Spinal cord (tissue), 10 donors: ENCODE measurements at places on chromosomes 1 and 21. TPM values are rescaled to one million over a fixed set of nuclear protein-coding genes. Genes with fewer than 3 reads are reported as not detected.
A peak's percentile ranks its signal among the peaks of the same experiment; 100 is the strongest.

GRCh38 chr1:109368464-109368863 is 29.3 kb downstream of the SORT1 start:
- peaks cover 3% of the 10 kb centered on the region for H3K4me1 ChIP-seq
- no peak overlapping the region for H3K27ac ChIP-seq
- no peak overlapping the region for H3K4me3 ChIP-seq
- peaks cover 9% of the 10 kb centered on the region for H3K36me3 ChIP-seq
- no peak for DNase-seq
- H3K27me3 ChIP-seq = no peaks in the 10 kb centered on the region

- no peaks in the 10 kb centered on the region for H3K27me3 ChIP-seq
- H3K4me1 ChIP-seq = peaks cover 8% of the 10 kb centered on the region
- H3K4me3 ChIP-seq = no peak overlapping the region
- DNase-seq = no peak
These were observed 26.1 kb upstream of the ZNF496 start for GRCh38 chr1:247357781-247358211.

GRCh38 chr21:35896060-35896459 is 164.3 kb downstream of the SETD4 start:
- H3K36me3 ChIP-seq = no peaks in the 10 kb centered on the region
- no peaks in the 10 kb centered on the region for H3K27me3 ChIP-seq
- H3K4me1 ChIP-seq = no peaks in the 10 kb centered on the region

- H3K36me3 ChIP-seq = no peaks in the 10 kb centered on the region
- no peak for DNase-seq
- no peak overlapping the region for H3K27ac ChIP-seq
- H3K4me1 ChIP-seq = peaks cover 3% of the 10 kb centered on the region
- peaks cover 5% of the 10 kb centered on the region for H3K27me3 ChIP-seq
These were observed 55.2 kb upstream of the C1orf174 start for GRCh38 chr1:3955196-3955772.

GRCh38 chr1:19010995-19011844 is 54.7 kb upstream of the IFFO2 start:
- H3K4me3 ChIP-seq = no peak overlapping the region
- no peak overlapping the region for H3K27ac ChIP-seq
- no peaks in the 10 kb centered on the region for H3K27me3 ChIP-seq
- no peaks in the 10 kb centered on the region for H3K36me3 ChIP-seq
- no peak for DNase-seq

Gene DYNLT5
- polyA plus RNA-seq = 29.7 TPM

GRCh38 chr1:248841702-248842395 is 3.8 kb downstream of the ZNF672 start:
- DNase-seq = peak; percentile 38
- H3K27ac ChIP-seq = no peak overlapping the region
- peaks cover 33% of the 10 kb centered on the region for H3K36me3 ChIP-seq
- H3K4me1 ChIP-seq = peaks cover 27% of the 10 kb centered on the region
- H3K27me3 ChIP-seq = no peaks in the 10 kb centered on the region
- H3K4me3 ChIP-seq = no peak overlapping the region

GRCh38 chr1:81617308-81617967 is 183.3 kb upstream of the ADGRL2 start:
- no peaks in the 10 kb centered on the region for H3K27me3 ChIP-seq
- DNase-seq = no peak
- H3K4me3 ChIP-seq = no peak overlapping the region
- H3K4me1 ChIP-seq = no peaks in the 10 kb centered on the region

Gene FCAMR
- polyA plus RNA-seq = not detected

DNA sequence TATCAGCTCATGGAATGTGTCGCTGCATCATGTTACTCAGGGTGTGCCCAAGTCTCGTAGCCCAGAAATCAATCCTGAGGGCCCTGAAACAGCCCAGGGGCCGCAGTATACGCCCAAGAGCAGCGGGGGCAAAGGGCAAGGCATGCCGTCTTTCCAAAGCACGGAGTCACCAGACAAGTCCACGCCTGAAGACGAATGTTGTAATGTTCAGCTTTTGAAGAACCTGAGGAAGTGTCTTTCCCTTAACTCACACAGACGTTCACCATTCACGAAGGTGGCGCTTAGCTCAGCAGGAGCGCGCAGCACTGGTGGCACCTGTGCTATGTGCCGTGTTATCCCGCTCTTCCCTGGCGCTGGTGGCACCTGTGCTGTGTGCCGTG is 18.8 kb upstream of the PWP2 start:
- no peaks in the 10 kb centered on the region for H3K27me3 ChIP-seq
- no peak overlapping the region for H3K4me3 ChIP-seq
- no peak for DNase-seq
- peaks cover 86% of the 10 kb centered on the region for H3K36me3 ChIP-seq

Gene PAQR6
- polyA plus RNA-seq = 206 TPM

DNA sequence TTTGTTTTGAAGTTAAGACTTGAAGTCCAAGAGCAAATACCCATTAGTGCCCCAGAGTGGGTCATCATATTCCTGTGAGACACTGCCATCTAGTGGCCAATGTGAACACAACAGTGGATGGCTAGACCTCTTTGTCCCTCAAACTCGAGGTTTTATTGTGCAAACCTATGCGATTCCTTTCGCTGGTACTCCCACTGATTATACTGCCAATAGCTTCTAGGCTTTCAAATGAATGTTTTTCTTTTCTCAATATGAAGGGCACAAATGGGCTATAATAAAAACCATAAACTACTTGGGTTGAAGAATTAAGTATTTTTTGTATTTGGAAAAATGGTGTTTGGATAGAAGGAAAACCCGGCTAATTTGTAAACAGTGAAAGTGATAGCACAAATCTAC is 100.4 kb upstream of the ZNF281 start:
- H3K27me3 ChIP-seq = peaks cover 3% of the 10 kb centered on the region
- DNase-seq = peak; percentile 73
- H3K27ac ChIP-seq = no peak overlapping the region
- H3K36me3 ChIP-seq = no peaks in the 10 kb centered on the region

Gene SIK1
- polyA plus RNA-seq = 7.6 TPM

DNA sequence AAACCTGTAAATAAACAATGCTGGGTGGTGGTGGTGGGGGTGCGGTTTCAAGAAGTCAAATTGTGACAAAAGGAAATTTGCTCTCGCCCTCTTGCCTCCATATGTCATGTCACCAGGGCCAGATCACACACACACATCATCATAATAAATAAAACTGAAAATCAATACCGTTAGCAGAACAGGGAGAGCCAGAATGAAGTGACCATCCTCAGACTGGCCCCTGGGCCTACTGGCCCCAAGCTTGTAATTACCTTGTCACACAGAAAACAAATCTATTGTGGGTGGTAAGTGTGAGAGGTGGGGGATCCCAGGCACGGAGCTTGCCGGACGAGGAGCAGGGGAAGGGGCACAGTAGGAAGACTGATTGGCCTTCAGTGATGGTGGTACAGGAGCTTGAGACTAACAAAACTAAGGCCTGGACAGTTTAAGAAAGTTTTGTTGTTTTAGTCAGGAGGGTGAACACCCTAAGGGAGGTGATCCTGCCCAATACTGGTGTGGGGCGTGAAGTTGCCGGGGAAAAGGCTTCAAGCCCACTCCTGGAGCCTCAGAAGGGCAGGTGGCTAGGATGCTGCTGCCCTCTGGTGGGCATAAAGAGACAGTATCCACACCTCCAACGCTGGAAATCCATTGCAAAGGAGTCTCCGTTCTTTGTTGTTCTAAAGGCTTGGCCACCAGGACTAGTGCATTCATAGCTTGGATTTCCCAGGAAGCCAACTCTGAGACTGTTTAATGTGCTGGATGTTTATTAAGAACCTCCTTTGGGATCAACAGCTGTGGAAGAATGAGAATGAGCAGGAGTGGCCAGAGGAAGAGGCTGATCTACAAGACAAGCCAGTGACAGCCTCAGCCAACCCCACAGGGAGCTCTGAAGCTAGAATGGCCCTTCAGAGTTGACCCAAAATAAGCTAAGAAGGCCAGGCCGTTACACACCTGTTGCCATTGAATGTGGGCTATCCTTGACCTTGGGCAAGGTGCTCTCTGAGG is 8.1 kb upstream of the C1orf216 start:
- H3K4me1 ChIP-seq = peaks cover 21% of the 10 kb centered on the region
- H3K36me3 ChIP-seq = no peaks in the 10 kb centered on the region
- no peaks in the 10 kb centered on the region for H3K27me3 ChIP-seq
- peak; percentile 57 for DNase-seq

GRCh38 chr1:200233393-200233792 is 176.4 kb downstream of the ZNF281 start:
- no peak for DNase-seq
- H3K4me1 ChIP-seq = no peaks in the 10 kb centered on the region
- peaks cover 2% of the 10 kb centered on the region for H3K27me3 ChIP-seq

GRCh38 chr1:36135796-36136195 is 10.8 kb upstream of the COL8A2 start:
- peaks cover 19% of the 10 kb centered on the region for H3K4me1 ChIP-seq
- H3K27ac ChIP-seq = no peak overlapping the region
- no peak for DNase-seq

DNA sequence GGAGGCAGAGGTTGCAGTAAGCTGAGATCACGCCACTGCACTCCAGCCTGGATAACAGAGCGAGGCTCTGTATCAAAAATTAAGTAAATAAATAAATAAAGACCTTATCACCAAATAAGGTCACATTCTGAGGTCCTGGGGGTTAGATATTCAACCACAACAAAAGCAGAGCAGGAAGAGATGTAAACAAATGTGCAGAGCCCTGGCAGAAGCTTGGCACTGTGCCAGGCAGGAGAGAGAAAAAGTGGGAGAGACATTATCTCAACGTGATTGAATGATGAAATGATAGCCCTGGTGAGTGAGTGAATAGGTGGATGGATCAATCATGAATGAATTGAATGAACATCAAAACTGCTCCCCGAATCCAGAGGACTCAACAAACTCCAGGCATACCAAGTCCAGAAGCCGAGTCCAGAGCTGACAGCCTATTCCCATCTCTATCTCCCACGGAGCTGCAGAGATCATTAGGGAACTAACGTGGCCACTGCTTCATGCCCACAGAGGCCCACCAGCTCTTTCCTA is 150.7 kb downstream of the TOMM20 start:
- no peaks in the 10 kb centered on the region for H3K27me3 ChIP-seq
- H3K4me3 ChIP-seq = no peak overlapping the region
- peak overlapping the region; percentile 55 for H3K27ac ChIP-seq
- peaks cover 29% of the 10 kb centered on the region for H3K4me1 ChIP-seq

DNA sequence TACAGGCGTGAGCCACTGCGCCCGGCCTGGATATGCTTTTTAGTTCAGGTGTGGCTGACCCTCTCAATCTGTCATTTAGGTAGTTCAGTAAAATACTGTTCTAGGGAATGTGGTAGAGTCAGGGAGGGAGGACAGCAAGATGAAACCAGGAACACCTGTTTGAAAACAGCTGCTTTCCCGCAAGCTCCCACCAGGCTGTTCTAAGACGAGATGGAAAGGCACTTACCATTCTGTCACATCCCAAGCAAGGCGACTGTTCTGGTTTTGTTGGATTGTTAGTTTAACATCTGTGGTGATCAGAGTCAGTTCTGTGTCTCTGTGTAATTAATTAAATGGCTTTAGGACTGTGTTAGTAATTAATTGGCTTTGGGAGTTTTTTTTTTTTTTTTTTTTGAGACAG is 2.9 kb downstream of the CHAF1B start:
- H3K27ac ChIP-seq = no peak overlapping the region
- peaks cover 16% of the 10 kb centered on the region for H3K36me3 ChIP-seq
- peaks cover 14% of the 10 kb centered on the region for H3K4me1 ChIP-seq
- no peaks in the 10 kb centered on the region for H3K27me3 ChIP-seq
- DNase-seq = no peak
- no peak overlapping the region for H3K4me3 ChIP-seq

Gene PTPRF
- polyA plus RNA-seq = 107 TPM

GRCh38 chr1:2383576-2383975 is 7.8 kb downstream of the MORN1 start:
- no peak for DNase-seq
- H3K27me3 ChIP-seq = no peaks in the 10 kb centered on the region
- H3K4me1 ChIP-seq = peaks cover 19% of the 10 kb centered on the region
- H3K36me3 ChIP-seq = peaks cover 80% of the 10 kb centered on the region

Gene IL19
- polyA plus RNA-seq = not detected

Gene CYP4A22
- 1.0 TPM for polyA plus RNA-seq

- no peak overlapping the region for H3K27ac ChIP-seq
- no peaks in the 10 kb centered on the region for H3K27me3 ChIP-seq
- no peaks in the 10 kb centered on the region for H3K36me3 ChIP-seq
- H3K4me1 ChIP-seq = peaks cover 38% of the 10 kb centered on the region
- no peak overlapping the region for H3K4me3 ChIP-seq
These were observed 2.7 kb upstream of the SDC3 start for GRCh38 chr1:30911059-30911954.

DNA sequence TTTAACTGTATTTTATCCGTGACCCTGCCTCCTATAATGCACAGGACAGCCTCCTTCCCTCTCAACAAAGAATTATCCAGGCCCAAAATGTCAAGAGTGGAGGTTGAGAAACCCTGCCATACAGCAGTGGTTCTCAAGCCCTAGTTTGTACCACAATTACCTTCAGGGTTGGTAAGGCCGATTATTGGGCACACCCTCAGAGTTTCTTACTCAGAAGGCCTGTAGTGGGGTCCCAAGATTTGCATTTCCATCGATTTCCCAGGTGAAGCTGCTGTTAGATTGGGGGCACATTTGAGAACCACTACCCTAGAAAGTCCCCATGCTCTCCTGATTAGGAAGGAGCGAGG is 400 bp upstream of the PGBD2 start:
- peak overlapping the region; percentile 72 for H3K4me3 ChIP-seq
- H3K36me3 ChIP-seq = no peaks in the 10 kb centered on the region
- H3K27ac ChIP-seq = peak overlapping the region; percentile 90
- peaks cover 9% of the 10 kb centered on the region for H3K4me1 ChIP-seq
- DNase-seq = no peak

DNA sequence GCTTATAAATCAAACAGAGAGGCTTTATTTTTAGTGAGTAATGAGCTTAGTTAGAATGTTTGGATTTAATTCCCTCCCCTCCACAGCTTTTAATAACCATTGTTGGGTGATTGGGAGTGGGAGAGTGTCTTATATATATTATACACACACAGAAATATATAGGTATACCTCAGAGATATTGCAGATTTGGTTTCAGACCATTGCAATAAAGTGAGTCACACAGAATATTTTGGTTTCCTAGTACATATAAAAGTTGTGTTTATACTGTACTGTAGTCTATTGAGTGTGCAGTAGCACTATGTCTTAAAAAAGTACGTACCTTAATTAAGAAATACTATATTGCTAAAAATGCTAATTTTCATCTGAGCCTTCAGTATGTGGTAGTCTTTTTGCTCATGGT is 44.4 kb downstream of the RPS6KC1 start:
- H3K4me1 ChIP-seq = no peaks in the 10 kb centered on the region
- H3K27ac ChIP-seq = no peak overlapping the region
- no peaks in the 10 kb centered on the region for H3K36me3 ChIP-seq
- no peak overlapping the region for H3K4me3 ChIP-seq

Gene OR2M3
- polyA plus RNA-seq = 0.05 TPM

- no peak for DNase-seq
- H3K27ac ChIP-seq = peak overlapping the region; percentile 100
- H3K4me3 ChIP-seq = peak overlapping the region; percentile 94
- peaks cover 19% of the 10 kb centered on the region for H3K36me3 ChIP-seq
- peaks cover 30% of the 10 kb centered on the region for H3K4me1 ChIP-seq
- H3K27me3 ChIP-seq = no peaks in the 10 kb centered on the region
These were observed 780 bp upstream of the RBM15 start for GRCh38 chr1:110338309-110338885.

- no peak for DNase-seq
- H3K36me3 ChIP-seq = peaks cover 9% of the 10 kb centered on the region
- H3K4me1 ChIP-seq = peaks cover 4% of the 10 kb centered on the region
These were observed 17.0 kb downstream of the HIPK1 start for GRCh38 chr1:113946112-113946511.
